ENCODE measurements at places on chromosomes 12 and 14.

DNA sequence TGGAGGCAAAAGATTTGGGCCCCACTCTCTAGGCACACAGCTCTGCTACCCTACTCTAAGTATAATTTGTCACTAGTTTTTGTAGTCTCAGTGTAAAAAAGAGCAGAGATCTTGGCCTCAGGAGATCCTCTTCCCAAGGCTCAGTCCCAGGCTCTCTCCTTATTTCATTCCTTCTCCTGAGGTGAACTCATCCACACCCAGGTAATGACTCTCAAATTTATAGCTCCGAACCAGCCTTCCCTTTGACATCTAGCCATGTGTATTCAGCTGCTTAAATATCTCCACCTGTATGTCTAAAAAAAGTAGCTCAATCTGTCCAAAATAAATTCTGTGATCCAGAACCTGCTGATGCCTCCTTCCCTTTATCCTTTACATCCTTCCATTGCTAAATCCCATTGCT, 173.5 kb upstream of the HIF1A start:
- DNase-seq, result no peak

DNA sequence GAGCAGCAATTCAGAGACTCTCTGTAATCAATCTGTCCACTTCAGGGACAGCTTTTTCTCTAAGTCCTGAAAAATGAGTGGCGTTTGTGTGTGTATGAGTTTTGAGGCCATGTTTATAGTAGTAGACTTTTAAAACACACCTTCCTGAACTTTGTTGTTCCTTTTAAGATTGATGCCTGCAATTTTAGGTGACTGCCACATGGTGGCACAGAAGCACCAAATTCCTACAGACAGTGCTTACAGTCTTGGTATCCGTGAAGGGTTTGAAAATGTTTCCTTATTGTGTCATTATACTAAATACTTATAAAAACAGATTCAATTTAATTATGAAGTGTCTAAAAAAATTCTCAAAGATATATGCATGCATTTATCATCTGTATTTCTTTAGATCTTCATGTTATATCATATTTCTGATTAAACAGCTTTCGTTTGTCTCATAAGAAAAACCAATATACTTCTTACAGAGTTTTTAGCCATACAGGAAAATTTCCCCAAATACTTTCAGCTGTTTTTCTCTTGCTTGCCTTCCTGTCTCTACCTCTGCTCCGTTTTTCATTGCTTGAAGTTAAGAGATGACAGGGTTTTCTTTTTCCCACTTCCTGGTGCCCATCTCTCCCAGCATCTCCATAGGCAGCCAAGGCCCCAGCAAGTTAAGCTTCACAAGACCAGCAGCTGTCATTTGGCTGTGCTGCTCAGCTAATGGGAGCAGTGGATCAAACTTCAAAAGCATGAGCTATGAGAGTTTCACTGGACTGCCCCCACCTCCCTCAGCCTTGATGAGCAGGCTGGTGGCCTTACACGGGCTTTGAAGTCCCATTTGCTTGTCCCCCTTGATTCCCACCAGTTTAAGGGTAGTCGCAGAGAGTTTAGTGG, 259.6 kb downstream of the AKAP6 start:
- DNase-seq, result no peak

- peak; percentile 44 for DNase-seq
Measured at GRCh38 chr14:95314609-95315008, 5.1 kb downstream of the CLMN start.

GRCh38 chr12:57890191-57891115, 43.9 kb upstream of the CTDSP2 start:
- DNase-seq, result no peak

GRCh38 chr12:131829356-131829747, 1.2 kb downstream of the MMP17 start:
- DNase-seq, result no peak
